ENCODE measurements at places on chromosomes 2 and 18.
A peak's percentile ranks its signal among the peaks of the same experiment; 100 is the strongest.

DNA sequence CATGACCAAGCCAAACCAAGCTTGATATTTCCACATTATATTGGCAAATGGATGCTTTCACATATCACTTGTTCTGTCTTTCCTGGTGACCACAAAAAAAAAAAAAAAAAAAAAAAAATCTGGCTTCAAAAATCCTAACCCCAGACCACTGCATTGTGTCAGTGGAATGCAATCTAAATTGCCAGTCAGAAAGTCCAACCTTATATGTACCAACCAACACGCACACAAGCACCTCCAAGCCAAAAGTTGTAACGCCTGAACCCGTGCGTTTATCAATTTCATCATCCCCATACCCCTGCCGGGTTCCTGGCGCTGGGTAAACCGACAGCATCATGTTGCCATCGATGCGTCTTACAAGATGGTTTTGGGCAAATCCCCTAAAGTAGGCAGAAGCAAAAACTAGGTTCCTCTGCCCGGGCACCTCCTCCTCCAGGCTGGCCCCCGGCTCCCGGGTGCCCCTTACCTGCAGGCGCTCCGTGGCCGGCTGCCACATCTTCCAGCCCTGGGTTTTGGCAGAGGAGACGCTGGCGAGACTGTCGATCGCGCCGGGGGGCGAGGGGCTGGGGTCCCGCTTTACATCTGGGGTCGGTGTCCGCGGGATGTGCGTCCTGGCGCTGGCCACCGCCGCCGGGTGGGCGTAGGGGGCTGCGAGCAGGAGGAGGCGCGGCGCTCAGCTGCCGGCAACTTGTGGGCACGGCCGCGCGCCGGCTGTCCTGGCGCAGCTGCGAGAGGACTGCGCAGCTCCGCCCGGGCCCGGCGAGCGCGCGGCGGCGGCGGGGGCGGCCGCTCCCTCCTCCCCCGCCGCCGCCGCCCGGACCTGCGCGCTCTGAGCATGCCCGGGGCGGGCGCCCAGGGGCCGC, at the start of gene PID1:
TSS of gene PID1 (minus strand) at position 737 of the 860 bp plus-strand sequence. CDS start at position 493, 244 bp downstream.
- DNase-seq = peak; percentile 57

DNA sequence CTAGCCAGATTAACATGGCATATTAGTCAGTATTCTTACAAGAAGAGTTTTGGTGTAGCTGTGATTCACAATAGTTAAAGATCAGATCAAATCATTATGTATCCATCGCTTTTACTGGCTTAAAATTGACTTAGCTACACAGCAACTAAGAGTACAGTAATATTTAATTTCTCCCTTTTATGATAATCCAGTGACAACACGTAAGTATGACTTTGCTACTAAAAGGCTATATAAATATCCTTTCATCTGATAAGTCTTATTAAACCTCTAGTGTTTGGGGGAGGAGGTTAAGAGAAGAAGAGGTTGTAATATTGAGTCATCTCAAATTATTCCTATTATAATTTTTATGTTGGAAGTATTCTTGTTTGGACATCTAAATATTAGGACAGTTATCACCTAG, 51.0 kb downstream of the KCNG3 start:
- DNase-seq = no peak

DNA sequence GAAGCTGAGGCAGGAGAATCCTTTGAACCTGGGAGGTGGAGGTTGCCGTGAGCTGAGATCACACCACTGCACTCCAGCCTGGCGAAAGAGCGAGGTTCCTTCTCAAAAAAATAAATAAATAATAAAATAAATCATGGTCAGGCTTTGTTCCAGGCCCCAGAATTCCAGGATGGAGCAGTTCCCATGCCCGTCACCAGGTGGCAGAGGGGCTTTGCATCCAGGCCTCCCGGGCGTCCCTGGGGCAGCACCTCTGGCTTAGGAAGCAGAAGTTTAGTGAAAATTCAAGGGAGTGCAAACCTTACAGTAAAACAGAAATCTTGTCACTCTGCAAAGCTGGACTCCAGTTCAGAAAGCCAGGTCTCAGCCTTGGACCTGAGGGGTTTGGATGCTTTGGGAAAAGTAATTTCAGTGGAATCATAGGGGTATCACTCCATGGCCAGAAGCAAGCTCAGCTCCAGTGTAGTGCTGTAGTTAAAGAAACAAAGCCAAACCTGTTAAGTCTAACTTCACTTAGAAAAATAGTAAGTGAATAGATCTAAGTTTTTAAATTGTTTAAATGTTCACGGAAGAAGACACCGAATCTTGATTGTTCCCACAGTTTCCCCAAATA, 512.7 kb downstream of the CMPK2 start:
- DNase-seq = peak; percentile 39

- no peak for DNase-seq
Measured at GRCh38 chr2:72135921-72136320, 11.7 kb downstream of the CYP26B1 start.

DNA sequence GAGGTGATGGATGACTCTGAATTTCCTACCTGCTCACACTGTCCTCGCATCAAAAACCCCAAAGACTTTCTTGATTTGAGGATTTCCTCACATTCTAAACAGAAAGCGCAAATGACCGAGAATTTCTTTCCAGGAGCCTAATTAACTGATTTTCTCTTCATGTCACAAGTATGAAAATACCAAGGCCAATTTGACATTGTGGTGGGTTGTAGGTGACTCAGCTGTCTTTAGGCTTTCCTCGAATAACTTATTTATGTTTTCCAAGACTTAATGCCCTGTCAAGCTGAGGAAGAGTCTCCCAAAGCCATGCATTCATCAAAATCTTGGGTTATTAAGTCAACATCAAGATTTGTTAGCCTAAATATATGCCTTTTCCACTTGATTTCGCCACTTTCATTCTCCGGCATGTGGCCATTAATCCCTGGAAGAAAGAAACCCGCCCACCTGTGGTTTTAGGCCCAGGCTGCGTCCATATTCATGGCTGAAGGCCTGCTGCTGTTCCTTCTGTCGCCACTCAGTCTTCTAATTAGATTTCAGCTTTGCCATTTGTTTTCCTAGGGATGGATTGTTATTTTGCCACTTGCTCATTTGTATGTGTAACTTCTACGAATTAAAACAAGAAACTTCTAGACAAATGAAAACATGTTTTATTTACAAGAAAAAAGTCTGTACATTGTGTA, 84.9 kb downstream of the ST6GAL2 start:
- no peak for DNase-seq
